ENCODE measurements at places on chromosomes 3 and 15.
A peak's percentile ranks its signal among the peaks of the same experiment; 100 is the strongest.

- DNase-seq, result no peak
Measured at GRCh38 chr3:48855681-48856447, 8.2 kb upstream of the PRKAR2A start.

DNA sequence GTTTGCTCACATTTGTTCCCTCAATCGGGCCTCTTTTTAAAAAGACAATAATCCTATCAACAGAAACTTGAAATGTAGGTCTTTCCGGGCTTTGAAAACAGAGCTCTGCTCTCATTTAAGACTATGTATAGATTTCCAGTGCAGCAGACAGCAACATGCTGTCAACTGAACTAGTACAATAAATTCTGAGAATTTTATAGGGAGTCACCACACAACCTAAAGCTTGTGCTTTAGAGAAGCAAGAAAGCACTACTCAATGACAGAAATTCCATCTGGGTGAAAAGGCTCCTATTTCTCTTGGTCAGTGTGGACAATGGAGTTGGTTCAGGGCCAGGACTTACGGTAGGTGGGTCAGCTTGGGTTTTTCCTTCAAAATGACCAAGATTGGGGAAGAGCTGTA is 583.5 kb downstream of the ROBO1 start:
- no peak for DNase-seq

DNA sequence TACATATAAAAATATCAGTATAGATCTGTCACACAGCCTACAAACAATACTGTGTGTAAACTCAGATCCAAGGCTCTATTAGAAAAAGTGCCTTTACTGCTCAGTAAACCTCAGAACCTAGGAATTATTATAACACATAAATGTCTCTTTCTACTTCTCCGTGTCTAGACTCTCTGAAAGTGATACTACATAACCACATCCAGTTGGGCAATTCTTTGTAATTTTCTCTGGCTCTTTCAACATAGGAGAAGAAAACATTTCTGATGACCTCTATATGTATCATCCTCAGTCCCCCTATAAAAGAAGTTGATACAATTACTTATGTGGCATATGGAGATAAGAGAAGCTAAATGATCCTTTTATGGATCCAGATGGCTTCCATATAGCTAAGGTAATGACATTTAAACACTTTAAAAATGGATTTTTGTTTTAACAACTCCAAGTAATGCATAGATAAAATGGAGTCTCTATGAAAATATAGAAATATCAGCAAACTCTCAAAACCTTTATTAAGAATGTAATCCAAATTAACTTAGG is 104.5 kb downstream of the LSAMP start:
- DNase-seq, result no peak

- no peak for DNase-seq
Measured at GRCh38 chr3:116198087-116198486, 247.2 kb downstream of the LSAMP start.

DNA sequence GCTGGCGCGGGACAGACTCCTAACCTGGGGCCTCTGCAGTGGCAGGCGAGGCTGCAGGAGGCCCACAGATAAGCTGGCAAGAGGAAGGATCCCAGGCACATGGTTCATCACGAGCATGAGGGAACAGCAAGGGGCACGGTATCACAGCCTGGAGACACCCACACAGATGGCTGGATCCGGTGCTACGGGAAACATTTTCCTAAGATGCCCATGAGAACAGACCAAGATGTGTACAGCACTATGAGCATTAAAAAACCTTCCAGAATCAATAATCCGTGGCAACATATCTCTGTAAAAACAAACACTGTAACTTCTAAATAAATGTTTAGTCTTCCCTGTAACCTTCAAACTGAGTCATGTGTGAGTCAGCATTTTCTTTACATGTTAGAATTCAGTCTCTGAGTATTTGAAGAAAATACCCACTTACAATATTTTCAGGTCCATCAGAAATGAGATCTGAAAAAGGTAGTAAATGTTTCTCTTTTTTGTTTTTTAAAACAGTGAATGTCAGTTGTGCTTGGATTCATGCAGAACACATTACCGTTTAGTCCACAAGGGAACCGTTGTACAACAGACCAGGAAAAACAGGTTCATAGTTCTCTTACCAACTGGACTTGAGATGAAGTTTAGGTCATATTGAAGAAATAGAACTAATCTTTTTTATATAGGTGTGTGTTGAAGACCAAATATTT is 75.9 kb downstream of the BOC start:
- no peak for DNase-seq

DNA sequence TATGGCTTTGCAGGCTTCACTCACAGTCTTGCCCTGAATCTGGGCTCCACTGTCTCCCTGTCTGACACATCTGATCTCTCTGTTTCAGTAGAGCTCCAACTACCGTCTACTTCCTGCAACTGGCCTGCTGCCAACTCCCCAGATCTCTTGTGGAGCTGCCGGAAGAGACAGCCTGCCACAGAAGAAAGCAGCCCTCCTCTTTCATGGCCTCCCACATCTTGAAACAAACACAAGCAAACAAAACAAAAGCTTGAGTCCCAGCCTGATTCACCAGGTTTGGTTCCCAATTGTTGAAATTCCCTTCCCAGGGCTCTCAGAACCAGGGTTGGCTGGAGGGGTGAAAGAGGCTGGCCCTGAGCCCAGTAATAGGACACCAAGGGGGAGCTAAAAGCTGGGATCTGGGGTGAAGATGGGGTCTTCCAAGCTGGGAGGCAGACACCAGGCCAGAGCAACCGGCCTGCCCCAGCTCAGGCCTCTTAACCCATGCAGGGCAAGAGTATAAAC is 55.3 kb upstream of the CA12 start:
- DNase-seq, result no peak

GRCh38 chr3:192750201-192750600 is 22.9 kb upstream of the FGF12 start:
- no peak for DNase-seq

- no peak for DNase-seq
Measured at GRCh38 chr3:161043336-161044035, 61.7 kb downstream of the B3GALNT1 start.

GRCh38 chr3:52915294-52915693 is 17.9 kb upstream of the STIMATE start:
- no peak for DNase-seq

- DNase-seq, result no peak
Measured at GRCh38 chr3:108085370-108085769, 5.5 kb downstream of the CD47 start.

DNA sequence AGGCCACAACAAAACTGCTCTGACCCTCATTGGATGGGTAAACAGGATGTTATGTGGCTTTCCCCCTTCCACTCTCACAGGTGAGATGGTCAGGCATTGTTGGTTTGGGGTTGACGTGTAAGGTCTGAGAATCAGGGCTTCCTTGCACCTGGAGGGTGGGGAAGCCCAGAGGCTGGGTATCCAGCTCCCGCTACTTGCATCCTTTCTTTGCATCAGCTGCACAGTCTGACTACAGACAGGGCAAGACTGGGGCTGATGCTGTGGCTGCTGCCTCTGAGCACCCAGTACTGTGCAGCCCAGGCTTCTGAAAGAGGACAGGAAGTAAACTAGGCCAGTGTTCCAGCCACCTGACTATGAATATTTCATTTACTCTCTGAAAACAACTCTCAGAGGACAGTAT is 58.0 kb upstream of the ATP2B2 start:
- DNase-seq, result peak; percentile 7

DNA sequence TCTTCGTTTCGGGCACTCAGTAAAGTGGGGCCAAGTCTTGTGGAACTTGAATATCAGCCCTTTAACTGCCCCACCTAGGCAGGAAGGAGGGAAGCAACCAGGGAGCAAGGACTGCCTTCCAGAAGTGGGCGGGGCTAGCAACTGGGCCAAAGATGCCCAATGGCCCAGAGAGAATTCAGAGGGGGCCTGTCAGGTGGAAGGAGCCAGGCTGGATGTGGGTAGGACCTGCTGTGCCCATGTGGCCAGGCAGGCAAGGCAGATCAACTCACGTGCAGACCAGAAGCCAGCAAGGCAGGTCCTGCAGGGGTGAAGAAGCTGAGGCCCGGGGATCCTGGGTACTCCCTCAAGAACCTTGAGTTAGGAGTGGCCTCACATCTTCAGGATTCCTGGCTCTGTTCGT is 5.5 kb downstream of the MAP6D1 start:
- no peak for DNase-seq

- no peak for DNase-seq
Measured at GRCh38 chr3:64267721-64268604, 42.7 kb upstream of the PRICKLE2 start.

- DNase-seq, result no peak
Measured at GRCh38 chr3:97694876-97695275, 69.7 kb upstream of the ARL6 start.

GRCh38 chr3:77906102-77906709 is 866.3 kb downstream of the ROBO2 start:
- DNase-seq, result no peak

Data from RWPE2 (cell line).